ENCODE measurements at places on chromosomes 12 and 14.

- DNase-seq, result no peak
Measured at GRCh38 chr14:22177870-22178269, 411.2 kb downstream of the DAD1 start.

DNA sequence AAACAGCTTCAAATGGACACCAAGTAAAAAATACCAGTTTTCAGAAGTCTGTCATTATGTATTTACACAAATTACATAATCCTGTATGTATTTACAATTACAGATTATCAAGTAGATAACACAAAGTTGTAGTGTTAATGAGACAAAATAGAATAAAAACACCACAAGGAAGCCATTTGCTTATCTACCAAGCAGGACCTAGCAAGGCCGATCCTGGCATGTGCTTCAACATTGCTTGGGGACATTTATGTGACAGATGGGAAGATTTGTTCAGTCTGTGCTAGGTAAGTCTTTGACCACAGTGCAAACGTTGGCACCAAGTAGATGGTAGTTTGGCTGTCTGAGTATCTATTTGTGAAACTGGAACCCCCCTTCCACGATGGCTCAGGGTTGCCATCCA is 35.8 kb downstream of the BCAT1 start:
- DNase-seq, result no peak

- no peak for DNase-seq
Measured at GRCh38 chr12:27818401-27818918, 38.4 kb upstream of the MANSC4 start.

- DNase-seq, result no peak
Measured at GRCh38 chr12:117582135-117582784, 220.8 kb upstream of the NOS1 start.

GRCh38 chr12:26524862-26525465 is 308.0 kb downstream of the ITPR2 start:
- DNase-seq, result no peak

- no peak for DNase-seq
Measured at GRCh38 chr12:23564451-23565152, 384.9 kb downstream of the SOX5 start.

GRCh38 chr12:42612231-42612613 is 22.7 kb upstream of the PRICKLE1 start:
- no peak for DNase-seq

DNA sequence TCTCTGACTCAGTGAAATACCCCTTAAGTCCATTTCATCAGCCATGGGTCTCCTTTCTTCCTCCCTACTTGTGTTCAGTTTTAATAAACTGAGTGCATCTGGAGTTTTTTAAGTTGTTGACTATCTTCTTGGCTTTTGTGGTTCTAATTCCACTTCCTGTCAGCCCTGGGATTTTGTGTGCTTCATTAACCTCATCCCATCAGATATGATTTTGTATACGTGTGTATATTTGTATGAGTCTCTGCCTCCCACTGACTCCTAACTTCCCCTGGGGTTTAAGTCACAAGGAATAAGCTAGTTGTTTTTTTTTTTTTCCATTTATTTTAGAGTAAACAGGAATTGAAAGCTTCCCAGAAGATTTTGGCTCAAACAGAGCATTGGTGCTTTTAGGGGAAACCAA is 62.7 kb downstream of the TTLL5 start:
- DNase-seq, result no peak

DNA sequence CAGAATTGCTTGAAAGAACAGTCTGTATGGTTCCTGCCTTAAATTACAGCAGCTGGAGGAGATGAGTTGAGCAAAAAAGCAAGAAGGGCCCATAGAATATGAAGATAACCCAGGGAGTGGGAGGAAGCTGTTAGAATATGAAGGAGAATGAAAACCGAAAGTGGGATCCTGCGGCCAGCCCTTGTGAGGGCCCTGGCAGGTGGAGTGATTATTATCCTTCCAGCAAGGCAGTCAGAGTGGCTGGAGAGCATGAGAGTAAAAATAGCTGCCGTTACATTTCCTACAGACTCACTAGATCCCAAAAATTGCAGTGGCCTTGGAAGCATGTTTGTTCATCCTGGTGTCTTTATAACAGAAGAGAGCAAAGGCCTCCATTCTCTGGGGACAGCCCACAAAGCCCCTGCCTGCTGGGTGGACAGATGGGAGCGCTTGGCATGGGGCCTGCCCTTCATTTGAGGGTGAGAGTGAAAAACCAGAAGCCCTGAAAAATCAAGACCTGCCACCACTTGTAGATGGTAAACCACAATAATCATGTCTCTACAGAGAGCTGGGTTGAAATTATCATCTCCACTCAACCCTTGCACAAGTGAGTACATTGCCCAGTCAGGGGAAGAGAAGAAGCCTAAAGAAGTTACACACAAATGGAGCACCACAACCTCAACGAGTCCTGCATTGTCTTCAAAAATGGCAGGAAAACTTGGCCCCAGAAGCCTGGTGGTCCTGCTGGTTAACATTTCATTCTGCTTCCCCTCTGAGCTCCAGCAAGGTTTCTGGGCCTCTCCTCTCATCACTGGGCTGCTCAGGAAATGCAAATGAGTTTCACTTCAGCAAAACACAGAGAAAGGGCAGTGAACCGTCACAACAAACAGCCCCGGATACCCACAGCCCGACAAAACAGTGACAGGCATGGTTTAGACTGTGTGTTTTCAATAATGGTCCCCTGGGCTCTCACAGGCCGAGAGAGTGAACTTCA is 20.5 kb downstream of the ZDHHC22 start:
- no peak for DNase-seq

DNA sequence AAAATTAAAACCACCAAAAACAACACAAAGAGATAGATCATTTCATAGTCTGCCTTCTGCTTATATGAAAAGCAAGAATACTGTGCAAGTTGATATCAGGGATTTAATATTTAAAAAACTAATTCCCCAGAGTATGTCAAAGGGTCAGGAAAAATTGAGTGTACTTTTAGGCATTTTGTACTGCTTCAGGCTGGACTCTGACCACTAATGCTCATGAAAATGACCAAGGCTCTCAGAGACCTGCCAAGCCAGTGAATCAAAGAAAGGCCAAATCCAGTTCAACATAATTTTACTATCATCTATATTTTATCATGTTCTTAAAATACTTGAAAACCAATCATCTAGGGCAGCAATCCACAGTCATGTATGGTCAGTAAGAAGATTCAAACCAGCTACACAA is 66.0 kb downstream of the TTC7B start:
- DNase-seq, result no peak

DNA sequence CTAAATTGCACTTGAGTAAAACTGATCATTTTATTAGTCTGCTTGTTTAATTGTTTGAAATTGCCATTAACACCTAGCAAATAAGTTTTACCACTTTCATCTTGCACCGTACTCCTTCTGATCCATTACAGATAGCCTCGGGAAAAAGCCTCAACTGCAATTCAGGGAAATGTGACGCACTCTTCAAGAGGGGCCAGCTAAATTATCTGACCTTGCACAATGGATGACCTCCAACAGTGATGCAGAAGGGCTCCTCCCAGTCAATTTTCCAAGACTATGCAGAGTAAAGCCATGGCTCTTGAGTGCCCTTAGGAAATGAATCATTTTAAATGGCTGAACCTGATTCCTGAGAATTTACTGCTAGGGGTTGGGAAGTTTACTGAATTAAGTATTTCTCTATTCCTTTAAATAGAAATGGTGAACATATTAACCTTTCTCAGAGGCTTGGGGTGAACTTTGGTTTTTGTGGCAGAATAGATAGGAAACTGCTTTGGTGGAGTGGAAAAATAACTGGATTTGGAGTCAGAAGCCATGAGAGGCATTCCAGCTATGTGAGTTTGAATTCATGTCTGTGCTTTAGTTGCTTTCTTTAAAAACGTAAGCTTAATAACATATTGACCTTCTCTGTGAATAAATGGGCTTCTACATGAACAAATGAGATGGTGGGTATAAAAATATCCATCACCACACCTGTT is 64.8 kb upstream of the OVCH1 start:
- no peak for DNase-seq

GRCh38 chr14:24706351-24706750 is 72.4 kb upstream of the GZMB start:
- no peak for DNase-seq

DNA sequence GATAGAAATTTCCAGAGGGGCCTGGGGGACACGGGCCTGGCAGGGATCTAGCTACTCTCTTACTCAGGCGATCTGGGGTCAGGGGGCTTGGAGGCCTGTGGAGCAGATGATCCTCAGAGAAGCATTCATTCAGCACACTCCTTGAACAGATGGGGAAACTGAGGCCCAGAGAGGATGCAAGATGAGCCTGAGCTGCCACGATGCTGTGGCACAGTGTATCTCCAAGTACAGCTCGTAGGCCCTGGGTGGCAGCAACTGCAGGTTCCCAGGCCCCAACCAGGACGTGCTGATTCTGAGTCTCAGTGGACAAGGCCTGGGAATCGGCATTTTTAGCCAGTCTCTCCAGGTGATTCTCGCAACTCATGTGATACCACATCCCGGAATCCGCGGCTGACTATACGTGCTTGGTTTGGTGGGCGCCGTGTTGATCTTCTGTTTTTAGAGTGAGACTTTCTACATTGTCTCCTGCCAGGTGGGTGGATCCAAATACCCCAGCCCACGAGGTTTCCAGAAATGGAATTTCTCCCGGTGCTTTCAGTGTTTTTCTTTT is 22.5 kb downstream of the ADGRD1 start:
- DNase-seq, result no peak

GRCh38 chr12:47066278-47067025 is 13.0 kb upstream of the PCED1B start:
- DNase-seq, result no peak

GRCh38 chr12:124928912-124929530 is 14.6 kb upstream of the UBC start:
- no peak for DNase-seq

DNA sequence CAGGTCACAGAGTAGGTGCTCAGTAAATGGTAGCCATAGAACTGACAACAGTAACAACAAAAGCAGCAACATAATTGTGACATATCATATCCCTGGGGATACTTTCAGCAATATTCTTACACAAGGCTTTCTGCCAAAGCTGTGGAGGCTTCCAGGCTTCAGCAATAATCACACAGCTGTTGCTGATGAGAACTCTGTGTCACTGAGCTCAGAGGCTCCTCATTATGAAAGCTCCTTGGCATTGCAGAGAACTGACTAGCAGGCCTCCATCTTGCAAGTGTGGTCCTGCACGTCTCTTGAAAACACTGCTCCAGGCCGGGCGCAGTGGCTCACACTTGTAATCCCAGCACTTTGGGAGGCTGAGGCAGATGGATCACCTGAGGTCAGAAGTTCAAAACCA is 97.3 kb upstream of the BTG1 start:
- DNase-seq, result no peak

DNA sequence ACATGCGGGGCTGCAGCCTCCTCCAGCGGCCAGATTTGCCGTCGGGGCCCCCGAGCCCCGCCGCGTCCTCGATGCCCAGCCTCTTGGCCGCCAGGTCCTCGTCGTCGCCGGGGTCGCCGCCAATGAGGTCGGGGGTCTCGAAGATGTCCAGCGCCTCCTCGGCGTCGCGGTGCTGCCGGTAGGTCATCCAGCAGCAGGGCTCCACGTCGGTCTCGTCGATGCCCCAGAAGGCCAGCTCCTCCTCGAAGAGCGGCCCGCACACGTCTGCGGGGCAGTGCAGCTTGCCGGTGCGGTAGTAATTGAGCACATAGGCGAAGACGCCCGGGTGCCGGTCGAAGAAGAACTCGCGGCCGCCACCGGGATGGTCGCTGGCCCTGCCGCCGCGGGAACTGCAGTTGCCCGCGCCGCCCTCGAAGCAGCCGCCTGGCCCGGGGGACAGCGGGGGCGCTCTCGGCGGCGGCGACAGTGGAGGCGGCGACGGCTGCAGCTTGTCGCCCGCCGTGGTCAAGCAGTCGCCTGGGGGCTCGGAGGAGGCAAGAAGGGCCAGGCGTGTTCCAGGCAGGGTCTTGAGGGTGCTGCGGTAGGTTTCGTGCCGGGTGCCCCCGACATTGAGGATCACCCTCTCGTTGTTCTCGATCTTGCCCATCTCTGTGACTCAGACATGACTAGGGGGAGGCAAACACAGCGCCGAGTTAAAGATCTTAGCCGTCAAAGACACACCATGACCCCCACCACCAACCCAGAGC is 2.1 kb downstream of the KCNC2 start:
- peak; percentile 42 for DNase-seq

- DNase-seq, result no peak
Measured at GRCh38 chr14:89564989-89565388, 148.0 kb upstream of the FOXN3 start.

DNA sequence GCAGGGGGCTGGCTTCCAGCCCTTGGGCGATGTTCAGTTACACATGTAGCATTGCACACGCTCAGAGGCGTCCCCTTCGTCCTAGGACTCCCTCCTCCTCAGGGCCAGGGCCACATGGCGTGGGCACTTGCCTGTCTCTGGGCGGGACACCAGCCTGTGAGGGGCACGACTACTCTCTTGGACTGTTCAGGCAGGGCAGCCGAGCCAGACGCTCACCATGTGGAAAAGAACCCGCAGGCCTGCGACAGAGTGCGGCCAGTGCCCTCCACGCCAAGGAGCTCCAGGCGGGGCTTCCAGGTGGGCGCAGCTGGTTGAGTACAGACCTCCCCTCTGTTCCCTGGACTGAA is 20.9 kb downstream of the MTA1 start:
- peak; percentile 32 for DNase-seq

GRCh38 chr14:69428289-69428998 is 30.0 kb downstream of the SLC39A9 start:
- DNase-seq, result no peak

DNA sequence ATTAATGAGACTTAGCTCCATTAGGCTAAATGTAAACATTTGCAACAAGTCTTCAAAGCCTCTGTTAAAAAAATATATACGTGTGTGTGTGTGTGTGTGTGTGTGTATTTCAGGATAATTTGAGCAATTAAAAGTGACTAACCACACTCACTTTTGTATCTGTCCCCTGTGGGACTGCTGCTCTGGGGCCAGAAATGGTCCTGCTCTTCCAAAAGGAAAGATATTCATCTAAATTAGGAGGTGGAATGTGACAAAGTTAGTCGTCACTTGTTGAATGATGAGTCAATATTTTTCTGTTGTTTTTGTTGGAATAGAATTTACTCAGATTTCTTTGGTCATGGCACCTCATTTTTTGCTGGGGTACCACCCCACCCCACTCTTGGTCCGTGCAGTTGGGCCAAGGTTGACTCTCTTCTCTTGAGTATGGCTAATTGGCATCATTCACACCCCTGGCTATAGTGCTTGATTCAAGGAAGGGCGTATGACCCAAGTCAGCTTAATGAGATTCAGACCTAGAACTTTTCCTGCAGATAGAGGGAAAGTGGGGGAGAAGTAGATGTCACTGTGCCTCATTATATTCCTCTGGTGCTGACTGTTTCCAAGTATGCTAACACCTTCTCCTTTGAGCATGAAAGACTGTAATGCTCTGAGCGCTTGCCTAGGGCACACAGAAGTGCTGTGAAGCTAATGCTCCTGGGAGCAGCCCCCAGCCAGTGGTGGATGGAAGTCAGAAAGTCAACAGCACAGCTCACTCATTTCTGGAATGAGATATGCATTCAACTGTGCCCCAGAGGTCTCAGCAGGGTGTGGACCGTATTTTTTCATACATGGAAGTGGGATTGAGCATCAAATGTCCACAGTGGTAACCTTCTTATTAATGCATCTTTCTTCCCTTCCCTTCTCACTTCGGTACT is 577.0 kb upstream of the TBX3 start:
- no peak for DNase-seq

- no peak for DNase-seq
Measured at GRCh38 chr12:79555028-79555925, 135.5 kb downstream of the PAWR start.

- no peak for DNase-seq
Measured at GRCh38 chr12:18998343-18999261, 130.9 kb upstream of the PLEKHA5 start.

- no peak for DNase-seq
Measured at GRCh38 chr12:105831372-105831771, 307.4 kb downstream of the NUAK1 start.

- peak; percentile 75 for DNase-seq
Measured at GRCh38 chr14:51828017-51828797, 32.2 kb upstream of the GNG2 start.

Measured in Right ventricle myocardium inferior (tissue), 1 donor.